A549 treated with CORT108297 at 1 μM for 4 hours (cell line): ENCODE measurements at places on chromosomes 4 and X. TPM values are rescaled to one million over a fixed set of nuclear protein-coding genes. Genes with fewer than 3 reads are reported as not detected.

PAGE2B gene
- total RNA-seq = not detected in 5 replicates

PNCK gene
- total RNA-seq = 0.21 to 0.37 TPM (median 0.24 TPM) in 3 of 5 replicates, not detected in the others

SPIN2A gene
- 0.12 to 0.21 TPM (median 0.13 TPM) in 5 replicates for total RNA-seq

SYN1 gene
- 0.15 to 0.35 TPM (median 0.15 TPM) in 5 replicates for total RNA-seq

STK26 gene
- 8.3 to 12.1 TPM (median 9.9 TPM) in 5 replicates for total RNA-seq

SPANXD gene
- not detected in 5 replicates for total RNA-seq

SUPT20HL1 gene
- total RNA-seq = not detected in 5 replicates

IL3RA gene
- 0.10 to 0.38 TPM (median 0.17 TPM) in 5 replicates for total RNA-seq

PTPN13 gene
- 3.6 to 5.0 TPM (median 4.4 TPM) in 5 replicates for total RNA-seq

OCIAD1 gene
- 118 to 198 TPM (median 127 TPM) in 5 replicates for total RNA-seq

DHRSX gene
- total RNA-seq = 39.2 to 47.3 TPM (median 43.7 TPM) in 5 replicates

PDCL2 gene
- total RNA-seq = not detected in 5 replicates

F9 gene
- total RNA-seq = not detected in 5 replicates

LINC00632 gene
- total RNA-seq = 1.3 to 2.3 TPM (median 2.2 TPM) in 5 replicates

FAM184B gene
- 0.01 to 0.06 TPM (median 0.05 TPM) in 5 replicates for total RNA-seq

CDKN2AIP gene
- total RNA-seq = 10.6 to 12.1 TPM (median 11.1 TPM) in 5 replicates

LUZP4 gene
- total RNA-seq = not detected in 5 replicates
